Left ventricle myocardium inferior (tissue), 1 donor: ENCODE measurements at places on chromosomes 12 and 14. TPM values are rescaled to one million over a fixed set of nuclear protein-coding genes. Genes with fewer than 3 reads are reported as not detected.

DNA sequence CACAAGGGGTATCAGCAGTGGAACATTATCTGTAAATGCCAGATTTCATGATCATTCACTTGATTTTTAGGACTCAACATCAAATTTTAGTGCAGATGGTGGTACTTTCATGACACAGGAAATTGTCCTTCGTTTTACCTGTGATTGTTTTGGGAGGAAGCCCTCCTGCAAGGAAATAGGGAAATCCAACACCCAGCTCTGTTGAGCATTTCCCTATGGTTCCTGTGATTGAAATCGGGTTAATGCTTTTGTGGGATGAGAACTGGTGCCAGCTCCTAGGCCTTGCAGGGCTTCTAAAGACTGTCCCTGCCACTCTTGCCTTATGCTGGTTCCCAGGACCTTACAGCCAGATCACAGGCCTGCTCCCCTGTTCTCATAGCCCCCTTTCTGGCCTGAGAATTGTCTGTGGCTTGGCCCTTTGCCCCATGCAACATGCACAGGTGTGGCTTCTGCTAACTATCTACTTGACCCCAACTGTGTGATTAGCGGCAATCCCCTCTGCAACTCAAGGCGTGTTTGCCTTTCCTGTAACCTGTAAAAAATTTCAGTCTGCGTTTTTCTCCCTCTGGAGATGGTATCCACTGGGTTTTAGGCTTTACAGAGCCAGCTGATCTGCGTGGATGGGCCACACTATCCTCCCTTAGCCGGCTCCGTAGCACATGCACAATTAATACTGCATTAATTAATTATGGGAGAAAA, 112.5 kb downstream of the ETV6 start:
- H3K27me3 ChIP-seq, result no peaks in the 10 kb centered on the region
- H3K27ac ChIP-seq, result peak overlapping the region; percentile 35
- H3K4me3 ChIP-seq, result no peak overlapping the region
- no peak for DNase-seq
- peaks cover 86% of the 10 kb centered on the region for H3K4me1 ChIP-seq

DNA sequence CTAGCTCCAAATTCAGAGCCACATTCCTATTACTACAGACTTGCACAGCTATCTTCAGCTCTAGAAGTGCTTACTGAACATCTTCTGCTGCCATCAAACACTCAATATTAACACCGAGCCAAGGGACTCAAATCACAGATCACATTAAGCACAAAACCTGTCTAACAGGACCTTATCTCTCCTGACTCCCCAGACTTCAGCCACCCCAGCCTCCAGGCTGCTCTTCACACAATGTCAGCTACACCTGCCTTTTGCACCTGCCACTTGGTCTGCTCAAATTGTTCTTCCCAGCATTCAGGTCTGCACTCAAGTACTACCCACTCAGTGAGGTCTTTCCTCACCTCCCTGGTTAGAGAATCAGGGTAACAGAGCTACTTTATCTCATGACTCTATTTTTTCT, 57.1 kb downstream of the GALC start:
- H3K27me3 ChIP-seq, result no peaks in the 10 kb centered on the region
- no peak overlapping the region for H3K27ac ChIP-seq
- H3K36me3 ChIP-seq, result peaks cover 61% of the 10 kb centered on the region
- H3K4me3 ChIP-seq, result no peak overlapping the region
- no peak for DNase-seq
- no peaks in the 10 kb centered on the region for H3K4me1 ChIP-seq

DNA sequence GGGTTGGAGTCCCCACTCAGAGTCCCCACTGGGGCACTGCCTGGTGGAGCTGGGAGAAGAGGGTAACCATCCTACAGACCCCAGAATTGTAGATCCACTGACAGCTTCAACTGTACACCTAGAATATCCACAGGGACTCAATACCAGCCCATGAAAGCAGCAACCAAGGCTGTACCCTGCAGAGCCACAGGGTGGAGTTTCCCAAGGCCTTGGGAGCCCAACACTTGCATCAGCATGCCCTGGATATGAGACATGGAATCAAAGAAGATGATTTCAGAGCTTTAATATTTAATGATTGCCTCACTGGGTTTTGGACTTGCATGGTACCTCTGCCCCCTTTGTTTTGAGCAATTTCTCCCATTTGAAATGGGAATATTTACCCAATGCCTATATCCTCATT, 80.4 kb downstream of the RASSF9 start:
- no peaks in the 10 kb centered on the region for H3K36me3 ChIP-seq
- H3K27ac ChIP-seq, result no peak overlapping the region
- H3K4me3 ChIP-seq, result no peak overlapping the region
- no peaks in the 10 kb centered on the region for H3K27me3 ChIP-seq
- H3K4me1 ChIP-seq, result no peaks in the 10 kb centered on the region

Gene GPR84
- not detected for total RNA-seq

GRCh38 chr12:114770323-114770722, 86.3 kb upstream of the TBX3 start:
- no peaks in the 10 kb centered on the region for H3K36me3 ChIP-seq
- H3K4me3 ChIP-seq, result no peak overlapping the region
- H3K27me3 ChIP-seq, result no peaks in the 10 kb centered on the region
- no peak for DNase-seq
- no peak overlapping the region for H3K27ac ChIP-seq
